ENCODE measurements at places on chromosomes 1 and 21.

DNA sequence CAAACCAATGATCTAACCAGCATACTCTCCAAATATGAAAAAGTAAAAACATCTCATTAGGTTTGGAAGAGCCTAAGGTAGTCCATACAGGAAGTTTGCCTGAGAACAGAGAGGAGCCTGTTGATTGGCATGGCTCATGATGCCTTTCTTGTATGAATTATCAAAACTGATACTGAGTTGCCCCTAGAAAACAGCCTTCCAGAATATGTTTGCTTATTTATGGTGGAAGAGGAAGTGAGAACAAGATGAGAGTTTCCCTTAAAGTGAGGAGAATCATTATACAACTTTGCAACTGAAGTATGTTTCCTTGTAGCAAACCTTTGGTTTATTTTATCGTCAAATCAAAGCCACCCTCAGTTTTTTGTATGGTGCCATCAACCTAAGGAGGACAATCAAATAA, 23.8 kb upstream of the KIAA1614 start:
- DNase-seq = no peak

DNA sequence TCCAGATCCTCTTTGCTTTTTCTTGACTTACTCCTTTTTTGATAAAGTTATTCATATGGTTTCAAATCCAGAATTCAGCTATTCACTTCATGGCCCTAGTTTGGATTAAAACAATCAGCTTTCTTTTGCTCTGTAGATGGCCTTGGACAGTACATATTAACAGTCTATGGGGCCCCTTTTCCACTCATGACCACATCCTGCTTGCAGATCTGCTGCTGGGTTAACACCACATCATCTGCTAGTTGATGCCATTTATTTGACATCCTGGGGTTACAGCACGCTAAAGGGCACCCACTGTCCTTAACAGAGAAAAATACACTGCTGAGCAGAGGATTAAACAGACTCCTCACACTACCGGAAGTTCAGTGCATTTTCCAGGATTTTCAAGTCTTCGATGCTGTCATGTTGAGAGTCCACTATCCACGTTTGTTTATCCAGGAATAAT, 941 bp upstream of the IFI16 start:
- DNase-seq = no peak

DNA sequence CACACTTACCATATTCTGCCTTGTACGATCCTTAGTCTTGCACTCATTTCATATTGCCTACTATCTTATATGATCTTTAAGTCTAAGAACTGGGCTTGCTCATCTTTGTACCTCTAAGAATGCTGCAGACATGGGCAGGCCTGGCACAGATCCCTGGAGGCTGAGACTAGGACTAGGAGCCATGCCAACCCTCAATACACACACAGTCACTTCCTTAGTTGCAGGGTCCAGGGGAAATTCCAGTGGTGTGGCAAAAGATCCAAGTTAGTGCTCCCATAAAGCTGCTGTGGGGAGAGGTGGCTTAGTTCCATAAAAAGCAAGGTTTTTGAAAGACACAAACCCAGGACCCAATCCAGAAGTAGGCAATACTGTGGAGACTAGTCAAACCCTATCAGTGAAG, 59.9 kb downstream of the CYYR1 start:
- peak; percentile 80 for DNase-seq

DNA sequence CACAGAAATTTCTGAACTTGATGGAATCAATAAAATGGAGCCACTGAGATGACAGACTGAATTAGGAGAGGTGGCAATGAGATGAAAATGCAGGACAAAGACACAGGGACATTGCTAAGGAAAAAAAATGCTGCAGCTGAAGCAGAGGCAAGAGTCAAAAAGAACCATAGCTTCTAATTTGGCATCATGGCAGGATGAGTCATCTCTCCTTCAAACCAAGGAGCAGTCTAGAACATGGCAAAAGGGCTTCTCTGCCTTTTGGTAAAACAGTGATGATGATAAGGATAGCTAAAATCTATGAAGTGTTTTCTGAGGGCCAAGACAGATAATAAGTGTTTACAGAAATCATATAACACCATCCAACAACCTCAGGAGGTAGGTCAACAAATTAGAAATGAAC, 16.8 kb downstream of the SLC19A2 start:
- peak; percentile 35 for DNase-seq

- DNase-seq = no peak
These were observed 113.1 kb upstream of the RGS18 start for GRCh38 chr1:192045131-192045530.

DNA sequence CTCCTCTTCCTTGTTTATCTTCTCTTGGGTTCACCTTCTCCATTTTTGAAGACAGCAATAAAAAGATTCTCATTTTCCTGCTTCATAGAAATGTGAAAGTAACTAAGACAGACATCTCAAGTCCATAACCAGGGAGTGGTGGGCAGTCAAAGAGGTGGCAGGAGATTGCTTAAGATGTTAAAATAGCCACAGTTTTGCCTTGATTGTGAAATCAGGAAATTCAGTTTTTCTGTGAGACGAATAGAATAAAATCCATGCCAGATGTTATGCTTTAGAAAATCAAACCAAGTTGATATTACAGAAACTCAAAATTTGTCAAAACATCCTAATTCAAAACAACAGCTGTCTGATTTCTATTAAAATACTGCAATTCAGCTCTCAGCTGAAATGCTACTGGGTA, 57.2 kb downstream of the TNN start:
- peak; percentile 36 for DNase-seq

GRCh38 chr1:42777852-42778251, 6.9 kb upstream of the TMEM269 start:
- peak; percentile 58 for DNase-seq

- peak; percentile 28 for DNase-seq
These were observed 494.7 kb upstream of the ADGRL2 start for GRCh38 chr1:81305997-81306452.

- DNase-seq = no peak
These were observed 24.2 kb upstream of the CXADR start for GRCh38 chr21:17488620-17489019.

DNA sequence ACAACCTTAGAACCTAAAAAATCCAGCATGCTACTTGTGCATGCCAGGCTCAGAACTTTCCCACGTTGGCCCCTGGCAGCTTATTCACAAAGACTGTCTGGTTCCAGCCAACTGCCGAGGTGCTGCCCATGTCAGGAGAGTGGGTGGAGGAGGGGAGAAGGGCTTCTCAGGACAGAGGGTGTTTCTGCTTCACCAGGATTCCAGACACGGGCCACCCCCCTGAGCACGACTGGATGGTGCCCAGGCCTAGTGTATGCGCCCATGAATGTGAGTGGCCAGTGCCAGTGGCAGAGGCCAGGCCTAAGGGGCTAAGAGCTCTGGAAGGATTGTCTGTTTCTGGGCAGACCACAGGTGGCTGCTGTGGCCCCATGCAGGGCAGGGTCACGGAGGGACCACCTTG, 148.2 kb upstream of the COL6A1 start:
- no peak for DNase-seq

DNA sequence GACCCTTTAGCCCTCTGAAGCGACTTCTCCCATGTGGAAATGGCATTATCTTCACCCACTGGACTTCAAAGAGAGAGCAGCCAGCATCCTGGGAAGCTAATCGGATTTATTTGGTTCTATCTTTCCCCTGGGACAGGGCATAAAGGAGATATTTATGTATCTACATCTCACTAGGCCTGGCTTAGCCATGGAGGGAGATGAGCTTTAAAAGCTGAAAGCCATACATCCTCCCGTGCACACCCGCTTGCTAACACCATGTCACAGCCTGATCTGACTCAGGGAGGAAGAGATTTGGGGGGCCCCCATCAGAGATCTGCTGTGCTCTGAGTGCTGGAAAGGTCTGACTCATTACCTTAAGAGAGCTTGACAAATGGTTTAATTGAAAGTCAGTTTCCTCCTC, 155.9 kb downstream of the PLXNA2 start:
- DNase-seq = no peak

- no peak for DNase-seq
These were observed 7.0 kb upstream of the VPS26C start for GRCh38 chr21:37273911-37274690.

DNA sequence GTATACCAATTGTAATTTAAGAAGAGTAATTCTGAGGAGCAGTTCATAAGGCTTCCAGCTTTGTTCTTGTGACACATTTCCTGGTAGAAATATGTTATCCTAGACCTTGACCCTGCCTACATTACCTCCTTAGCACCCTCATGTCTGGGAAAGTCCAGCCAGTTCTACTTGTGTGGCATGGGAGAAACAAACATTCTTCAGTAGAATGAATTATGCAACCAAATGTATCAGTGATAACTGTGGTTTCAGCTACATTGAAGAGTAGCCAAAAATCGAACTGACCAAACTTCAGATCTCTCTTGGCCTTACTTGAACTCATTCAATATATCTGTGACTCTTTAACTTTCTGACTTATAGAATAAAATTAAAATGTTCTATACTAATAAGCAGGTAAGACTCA, 308.1 kb upstream of the LYPLAL1 start:
- peak; percentile 77 for DNase-seq

- DNase-seq = no peak
These were observed 12.9 kb downstream of the PTPRU start for GRCh38 chr1:29249170-29249691.

GRCh38 chr1:106675558-106675957, 380.9 kb upstream of the PRMT6 start:
- no peak for DNase-seq

DNA sequence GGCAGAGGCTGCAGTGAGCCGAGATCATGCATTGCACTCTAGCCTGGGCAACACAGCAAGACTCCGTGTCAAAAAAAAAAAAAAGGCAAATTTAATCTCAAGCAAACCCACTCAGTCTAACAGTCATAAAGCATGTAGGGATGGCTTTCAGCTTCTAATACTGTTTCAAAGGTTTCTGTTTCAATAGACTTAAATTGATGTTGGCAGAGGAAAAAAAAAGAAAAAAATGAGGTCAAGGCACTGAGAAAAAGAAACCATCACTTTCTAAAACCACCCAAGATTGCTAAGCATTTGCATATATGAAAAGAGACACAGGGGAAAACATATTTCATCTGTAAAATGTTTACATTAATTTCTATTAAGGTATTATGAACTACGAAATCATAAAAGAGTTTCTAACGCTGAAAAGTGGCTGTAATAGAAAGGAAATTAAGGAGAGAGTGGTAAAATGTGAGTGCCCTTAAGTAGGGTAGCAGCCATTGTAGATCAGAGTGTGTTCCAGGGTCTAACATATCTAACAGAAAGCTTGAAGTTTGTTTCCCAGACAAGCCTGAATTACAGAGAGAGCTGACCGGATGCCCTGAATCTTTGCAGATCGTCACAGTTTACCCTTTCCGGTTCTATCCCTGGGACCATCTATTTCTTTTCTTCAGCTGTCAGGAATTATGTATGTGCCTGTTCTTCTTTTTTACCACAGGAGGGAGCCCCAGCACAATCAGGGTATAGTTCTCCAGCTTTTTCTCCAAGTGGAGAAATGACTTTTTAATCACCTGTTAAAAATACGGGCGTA, 70.0 kb downstream of the PLD5 start:
- DNase-seq = peak; percentile 77

- DNase-seq = no peak
These were observed 57.9 kb downstream of the SLAMF6 start for GRCh38 chr1:160465123-160465522.

- no peak for DNase-seq
These were observed 13.1 kb upstream of the CASQ1 start for GRCh38 chr1:160177231-160177630.

GRCh38 chr1:78298349-78298748, 192.4 kb upstream of the PTGFR start:
- no peak for DNase-seq

DNA sequence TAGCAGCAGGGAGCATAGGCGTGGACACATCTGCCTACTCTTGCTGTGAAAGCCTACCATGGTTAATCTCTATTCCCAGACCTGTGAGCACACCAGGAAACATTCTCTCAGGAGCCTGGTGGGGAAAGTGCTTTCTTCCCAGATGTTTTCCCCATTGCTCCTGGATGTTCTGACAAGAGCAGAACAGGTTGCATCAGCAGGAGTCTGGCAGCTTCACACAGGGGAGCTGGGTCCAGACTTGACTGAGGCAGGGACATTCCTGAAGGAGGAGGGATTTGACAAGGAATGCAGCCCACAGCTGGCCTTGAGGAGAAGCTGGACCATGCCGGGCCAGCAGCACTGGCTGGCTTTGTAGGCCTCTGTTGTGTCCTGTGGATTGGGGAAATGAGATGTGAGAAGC, 21.0 kb upstream of the ARTN start:
- peak; percentile 69 for DNase-seq

- peak; percentile 52 for DNase-seq
These were observed 155.7 kb downstream of the PTPRC start for GRCh38 chr1:198794498-198794897.

Measured in MCF 10A (cell line).